ENCODE measurements at places on chromosomes 11 and 22.

DNA sequence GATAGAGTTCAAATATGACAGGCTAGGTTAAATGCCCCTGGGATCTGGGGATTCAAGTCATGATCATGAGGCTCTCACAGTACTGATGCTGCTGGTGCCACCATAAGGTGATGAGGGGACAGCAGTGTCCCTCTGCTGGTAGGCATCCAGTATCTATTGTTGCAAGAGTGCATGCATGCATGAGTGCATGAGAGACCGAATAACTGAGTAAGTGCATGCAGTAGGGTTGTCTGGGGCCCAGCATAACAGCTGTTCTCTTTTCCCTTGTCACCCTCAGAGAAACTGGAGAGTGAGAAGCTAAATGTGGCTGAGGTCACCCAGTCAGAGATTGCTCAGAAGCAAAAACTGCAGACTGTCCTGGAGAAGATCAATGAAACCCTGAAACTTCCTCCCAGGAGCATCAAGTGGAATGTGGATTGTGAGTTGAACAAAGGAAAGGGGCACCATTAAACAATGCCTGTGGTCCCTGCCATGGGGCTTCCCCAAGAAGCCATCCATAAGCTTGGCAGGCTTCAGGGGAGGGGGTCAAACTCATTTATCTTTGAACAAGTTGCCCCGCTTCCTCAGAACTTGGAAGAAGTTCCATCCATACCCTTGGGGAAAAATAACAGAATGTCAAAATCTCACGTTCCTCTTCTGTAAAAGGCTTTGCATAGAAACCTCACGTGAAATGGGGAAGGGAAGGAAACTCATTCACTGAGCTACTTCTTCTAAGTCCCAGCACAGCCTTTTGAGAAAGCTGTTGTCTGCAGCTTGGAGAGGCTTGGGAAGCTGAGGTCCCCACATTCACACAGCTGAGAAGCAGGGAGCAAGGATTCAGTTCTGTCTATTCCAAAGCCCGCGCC, 119.0 kb downstream of the PARVA start:
- no peak for DNase-seq

GRCh38 chr11:64713016-64713707, 9.8 kb downstream of the NRXN2 start:
- DNase-seq: no peak

DNA sequence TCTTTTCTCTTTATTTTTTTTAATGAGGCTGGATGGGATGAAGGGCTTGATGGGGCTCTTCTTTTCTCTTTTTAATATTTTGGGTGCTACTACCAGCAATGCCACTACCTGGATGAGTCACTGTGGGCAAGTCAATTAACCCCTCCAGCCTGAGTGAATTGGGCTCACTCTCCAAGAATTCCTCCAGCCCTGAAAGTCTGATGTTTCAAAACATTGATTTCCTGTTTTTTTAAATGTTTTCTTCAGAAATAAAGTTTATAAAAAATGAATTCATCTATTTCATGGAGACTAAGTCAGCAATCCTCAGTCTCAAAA, 812 bp upstream of the OR5A2 start:
- no peak for DNase-seq

GRCh38 chr11:122556605-122557004, 98.9 kb upstream of the UBASH3B start:
- no peak for DNase-seq

- DNase-seq: no peak
Measured at GRCh38 chr22:29873943-29874342, 9.0 kb upstream of the MTMR3 start.

GRCh38 chr11:124846070-124846673, 19.1 kb upstream of the ROBO3 start:
- DNase-seq: no peak

DNA sequence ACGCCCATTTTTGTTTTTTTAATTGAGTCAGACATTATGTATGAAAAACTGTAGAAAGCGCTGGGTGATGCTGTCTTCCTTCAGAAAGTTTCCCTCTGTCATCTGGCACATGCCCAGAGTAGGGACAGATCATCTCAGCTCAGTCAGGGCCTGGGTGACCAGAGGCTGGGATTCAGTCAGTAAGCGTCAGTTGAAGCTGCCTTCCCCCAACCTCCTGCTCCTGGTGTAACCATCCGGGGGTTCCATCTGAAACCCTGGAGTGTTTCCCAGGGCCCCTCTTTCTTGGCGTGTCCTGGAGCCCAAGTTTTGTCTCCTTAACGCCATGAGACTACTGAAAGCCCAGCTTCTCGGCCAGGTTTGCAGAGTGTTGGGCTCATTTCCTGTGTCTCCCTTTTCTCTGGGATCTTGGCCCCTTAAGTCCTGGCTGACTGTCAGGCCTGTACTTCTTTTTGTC, 10.7 kb downstream of the PPFIA1 start:
- no peak for DNase-seq

DNA sequence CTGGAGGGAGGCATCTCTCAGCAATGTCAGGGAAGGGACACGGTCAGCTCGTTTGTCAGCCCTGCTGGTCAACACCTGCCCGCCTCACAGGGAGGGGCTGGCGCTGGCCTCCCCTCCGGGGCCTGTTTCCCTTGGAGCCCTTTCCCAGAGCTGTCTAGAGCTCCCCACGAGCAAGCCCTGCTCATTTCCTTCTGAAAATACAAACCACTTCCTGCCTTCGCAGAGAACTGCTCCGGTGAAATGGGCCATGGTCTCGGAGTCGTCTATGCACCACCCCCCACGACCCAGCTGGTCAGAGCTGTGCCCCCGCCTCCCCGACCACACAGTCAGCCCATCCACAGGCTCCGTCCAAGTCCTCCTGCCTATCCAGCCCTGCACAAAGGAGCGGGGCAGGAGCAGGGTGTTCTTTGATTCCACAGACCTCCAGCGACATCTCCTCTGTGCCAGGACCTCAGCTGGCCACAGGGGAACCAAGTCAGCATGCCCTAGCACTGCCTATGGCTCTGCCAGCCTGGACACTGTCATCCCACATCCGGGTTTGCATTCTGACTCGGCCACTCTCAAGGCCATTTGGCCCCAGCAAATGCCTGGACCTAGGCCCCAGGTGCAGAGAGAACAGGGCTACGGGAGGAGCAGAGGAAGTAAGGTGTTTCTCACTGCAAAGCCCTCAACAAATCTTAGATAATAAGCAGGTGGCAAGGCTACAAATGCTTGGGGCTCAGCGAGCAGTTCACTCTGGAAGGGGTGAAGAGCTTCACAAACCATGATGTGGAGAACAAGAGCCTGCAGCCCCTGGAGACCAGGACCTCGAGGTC, 82.1 kb upstream of the WNT11 start:
- DNase-seq: no peak

DNA sequence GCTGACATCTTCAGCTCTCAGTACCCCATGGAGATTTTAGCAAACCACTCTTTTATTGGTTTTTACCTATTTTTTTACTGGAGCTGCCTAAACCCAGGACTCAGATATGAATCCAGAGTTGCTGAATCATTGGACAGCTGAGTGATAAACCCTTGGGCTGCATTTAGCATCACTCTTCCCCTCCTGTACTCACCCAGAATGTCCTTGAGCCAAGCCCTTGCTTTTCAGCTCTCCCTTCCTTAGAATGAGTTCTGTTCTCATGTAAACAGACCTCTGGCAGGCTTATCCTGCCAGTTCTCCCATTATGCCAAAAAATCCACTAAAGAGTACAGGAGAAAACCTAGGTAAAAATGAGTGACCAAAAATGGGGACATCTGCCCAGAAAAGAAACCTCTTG, 200.1 kb upstream of the POU2AF2 start:
- DNase-seq: no peak

- DNase-seq: no peak
Measured at GRCh38 chr11:75733431-75734107, 15.9 kb downstream of the MOGAT2 start.

GRCh38 chr11:134901955-134902918, 490.2 kb upstream of the B3GAT1 start:
- DNase-seq: no peak

DNA sequence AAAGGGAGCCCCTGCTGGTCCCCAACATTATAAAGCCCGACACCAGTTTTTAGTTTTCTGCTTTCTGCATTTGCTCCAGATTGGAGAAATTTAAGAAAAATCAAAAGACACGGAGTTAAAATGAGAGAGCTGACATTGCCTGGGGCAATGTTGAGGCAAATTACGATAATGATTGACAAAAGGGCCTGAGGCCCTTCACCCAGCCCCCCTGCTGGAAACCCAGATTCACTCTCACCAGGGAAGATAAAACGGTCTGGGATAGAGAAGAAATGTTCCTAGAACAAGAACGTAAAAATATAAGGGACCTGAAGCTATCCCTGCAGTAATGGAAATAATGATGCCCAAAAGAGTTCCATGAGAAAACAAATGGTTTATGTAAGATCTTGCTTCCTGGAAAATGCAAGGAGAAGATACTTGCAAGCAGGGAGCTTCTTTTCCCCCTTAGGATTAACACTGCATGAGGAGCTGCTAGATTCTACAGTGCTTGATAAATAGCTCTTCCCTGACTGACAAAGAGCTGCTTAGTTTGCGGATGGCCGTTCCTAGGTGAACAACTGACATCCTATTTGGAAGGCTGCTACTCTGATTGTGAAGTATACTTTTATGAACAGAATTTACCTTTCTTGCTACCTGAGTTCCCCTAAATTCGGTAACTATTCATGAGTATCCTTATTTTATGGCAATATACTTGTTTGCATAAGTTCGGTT, 40.6 kb upstream of the GNAZ start:
- DNase-seq: no peak

DNA sequence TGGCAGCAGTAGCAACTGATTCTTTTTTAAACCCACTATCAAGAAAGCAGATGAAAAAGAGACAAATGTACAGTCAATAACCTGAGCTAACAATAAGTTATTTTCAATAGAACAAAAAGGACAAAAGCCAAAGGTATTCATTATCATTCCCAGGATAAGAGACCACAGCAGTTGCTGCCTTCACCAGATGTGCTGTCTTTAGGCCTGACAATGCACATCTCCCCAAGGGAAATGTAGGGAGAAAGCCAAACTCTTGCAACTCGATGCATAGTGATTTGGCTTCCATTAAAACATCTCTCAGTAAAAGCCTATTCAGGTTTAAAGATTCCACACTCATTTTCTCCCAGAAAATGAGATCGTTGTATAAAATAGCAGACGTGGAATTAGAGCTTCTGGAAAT, 210.7 kb downstream of the METTL15 start:
- no peak for DNase-seq

DNA sequence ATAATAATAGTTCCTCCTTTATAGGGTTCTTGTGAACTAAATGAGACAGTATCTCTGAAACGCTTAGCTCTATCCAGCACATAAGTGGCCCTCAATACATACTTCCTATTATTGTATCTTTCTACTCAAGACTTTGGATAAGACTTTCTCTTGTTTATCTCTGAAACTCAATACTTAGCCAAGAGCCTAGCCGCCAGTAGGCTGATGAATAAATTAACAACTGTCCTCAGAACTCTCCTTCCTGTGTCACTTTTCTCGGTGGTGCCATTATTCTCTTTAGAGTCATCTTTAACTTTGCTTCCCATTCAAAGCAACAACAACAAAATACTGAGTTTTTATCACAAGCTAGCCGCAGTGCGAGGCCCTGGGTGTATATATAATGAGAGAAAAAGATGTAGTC, 86.9 kb downstream of the FAM83F start:
- no peak for DNase-seq

DNA sequence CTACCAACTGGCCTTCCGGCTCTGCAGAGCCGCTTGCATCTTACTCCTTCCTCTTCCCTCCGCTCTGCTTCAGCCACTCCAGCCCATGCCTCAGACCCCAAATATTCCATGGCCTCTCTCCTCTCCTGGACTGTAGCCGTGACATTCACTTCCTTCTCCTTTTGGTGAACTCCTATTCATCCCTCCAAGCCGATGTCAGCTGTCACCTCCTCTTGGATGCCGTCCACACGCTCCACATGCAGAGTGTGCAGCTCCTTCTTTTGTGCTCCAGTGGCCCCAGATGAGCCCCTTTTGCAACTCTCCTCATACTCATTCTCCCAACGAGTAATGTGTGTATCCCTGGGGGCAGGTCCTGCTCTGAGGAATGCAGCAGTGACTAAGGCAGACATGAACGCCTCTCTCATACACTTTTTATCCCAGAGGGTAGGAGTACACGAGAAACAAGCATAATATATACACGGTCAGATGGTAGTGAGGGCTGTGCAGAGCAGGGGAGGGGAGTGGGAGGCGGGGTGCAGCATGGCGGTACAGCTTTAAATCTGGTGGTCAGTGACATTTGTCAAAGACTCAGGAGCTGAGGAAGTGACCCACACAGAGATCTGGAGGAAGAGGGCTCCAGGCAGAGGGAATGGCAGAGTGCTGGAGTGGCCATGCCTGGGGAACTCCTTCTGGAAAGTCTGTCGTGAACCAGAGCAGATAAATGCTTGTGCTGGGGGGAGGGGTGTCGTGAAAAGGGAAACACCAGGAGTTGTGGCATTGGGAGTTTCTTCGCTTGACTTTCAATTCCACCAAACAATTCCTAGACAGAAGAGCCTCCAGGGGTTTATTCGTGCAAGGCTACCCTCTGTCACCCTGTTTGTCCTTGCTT, 83.8 kb upstream of the ATXN10 start:
- DNase-seq: no peak

GRCh38 chr11:118211006-118211405, 13.8 kb downstream of the JAML start:
- no peak for DNase-seq

- no peak for DNase-seq
Measured at GRCh38 chr11:63874511-63874910, 35.6 kb downstream of the MARK2 start.

DNA sequence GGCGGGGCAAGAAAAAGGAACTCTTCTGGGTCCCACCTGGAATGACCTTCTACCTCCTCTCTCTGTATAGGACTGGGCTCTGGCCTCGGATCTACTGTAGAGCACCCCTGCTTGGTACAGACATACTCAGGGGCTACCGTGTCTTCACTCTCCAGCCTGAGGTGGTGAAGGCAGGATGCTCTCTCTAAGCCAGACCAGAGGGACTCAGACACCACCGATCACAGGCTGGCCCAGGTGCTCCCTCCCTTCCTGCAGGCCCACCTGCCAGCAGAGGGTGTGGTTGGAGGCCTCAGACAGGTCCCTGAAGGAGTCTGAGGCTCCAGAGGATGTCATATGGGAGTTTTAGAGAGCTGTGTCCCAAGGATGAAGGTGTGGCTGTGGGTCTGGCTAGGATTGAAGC, 4.1 kb downstream of the NHERF4 start:
- DNase-seq: no peak

DNA sequence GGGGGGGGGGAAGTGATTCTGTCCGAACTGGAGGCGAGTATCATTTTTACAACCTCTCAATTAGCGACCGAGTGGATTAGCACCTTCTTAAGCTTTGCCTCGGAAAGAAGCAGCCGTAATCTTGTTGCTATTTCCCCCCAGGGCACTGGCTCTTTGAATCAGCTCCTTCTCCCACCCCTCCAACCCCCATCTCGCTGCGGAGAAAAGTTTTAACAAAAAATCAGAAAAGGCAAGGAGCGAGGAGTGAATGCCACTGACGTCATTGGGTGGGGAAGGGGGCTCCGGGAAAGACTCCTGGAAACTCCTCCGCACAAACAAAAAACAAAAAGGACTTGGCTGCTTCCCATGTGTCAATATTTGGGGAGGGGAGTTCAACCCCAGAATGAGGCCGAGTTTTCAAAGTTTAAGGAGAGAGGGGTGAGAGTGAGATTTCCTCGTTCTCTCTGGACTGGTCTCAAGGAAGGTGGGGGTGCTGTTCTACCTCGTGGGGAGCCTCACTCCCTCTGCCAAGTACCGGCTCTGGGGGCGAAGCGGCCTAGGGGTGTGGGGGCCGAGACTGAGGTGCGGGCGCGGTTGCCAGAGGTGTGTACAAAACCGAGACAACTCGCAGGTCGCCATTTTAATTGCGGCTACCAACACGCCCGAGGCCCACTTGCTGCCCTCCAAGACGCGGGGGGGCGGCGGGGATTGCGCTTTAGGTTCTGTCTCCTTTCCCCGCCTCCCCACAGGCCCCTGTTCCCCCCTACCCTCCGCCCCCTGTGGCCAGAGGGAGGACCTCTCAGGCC, 2.5 kb upstream of the PAX6 start:
- DNase-seq: peak; percentile 41

All from GM13976 (cell line).